ENCODE measurements at places on chromosomes 12 and 14.

DNA sequence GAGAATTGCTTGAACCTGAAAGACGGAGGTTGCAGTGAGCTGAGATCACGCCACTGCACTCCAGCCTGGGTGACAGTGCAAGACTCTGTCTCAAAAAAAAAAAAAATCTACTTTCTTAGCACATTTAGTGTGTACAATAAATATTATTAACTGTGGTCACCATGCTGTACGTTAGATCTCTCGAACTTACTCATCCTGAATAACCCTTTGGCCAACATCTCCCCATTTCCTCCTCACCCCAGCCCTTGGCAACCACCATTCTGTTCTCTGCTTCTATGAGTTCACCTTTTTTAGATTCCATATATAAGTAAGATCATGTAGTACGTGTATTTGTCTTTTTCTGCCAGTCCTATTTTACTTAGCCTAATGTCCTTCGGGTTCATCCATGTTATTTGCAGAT is 13.4 kb downstream of the FUT8 start:
- DNase-seq, result peak; percentile 42

GRCh38 chr12:75831402-75831801 is 200.2 kb downstream of the PHLDA1 start:
- DNase-seq, result no peak

GRCh38 chr12:1907652-1908611 is 10.5 kb downstream of the CACNA2D4 start:
- DNase-seq, result peak; percentile 15

GRCh38 chr12:56947633-56948456 is 9.6 kb downstream of the RDH16 start:
- peak; percentile 7 for DNase-seq

GRCh38 chr14:24074625-24075484 is 3.5 kb downstream of the CPNE6 start:
- DNase-seq, result no peak

- DNase-seq, result peak; percentile 55
Observed at GRCh38 chr12:58593557-58594304, 326.6 kb downstream of the LRIG3 start.

GRCh38 chr12:56243731-56244181 is 13.9 kb downstream of the SLC39A5 start:
- DNase-seq, result no peak

DNA sequence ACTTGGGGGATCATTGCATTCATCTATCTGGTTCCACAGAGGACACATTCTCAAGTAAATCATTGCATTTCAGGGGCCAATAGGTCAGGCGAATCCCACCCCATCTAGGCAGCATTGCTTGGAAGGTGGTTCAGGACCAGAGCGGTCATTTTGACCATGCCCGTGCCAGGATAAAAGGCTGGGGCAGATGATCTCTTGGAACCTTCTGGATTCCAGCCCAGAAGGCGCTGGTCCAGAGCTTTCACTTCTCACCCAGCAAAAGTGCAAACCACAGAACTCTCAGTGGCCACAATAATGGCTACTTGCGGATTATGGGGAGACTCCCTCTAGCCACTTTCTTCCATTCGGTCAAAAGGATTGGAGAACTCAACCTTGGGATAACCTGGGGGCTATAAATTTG is 595 bp upstream of the KRT85 start:
- no peak for DNase-seq

- DNase-seq, result no peak
Observed at GRCh38 chr12:128266541-128267130, 334 bp upstream of the TMEM132C start.

GRCh38 chr12:103673487-103673886 is 86.4 kb downstream of the STAB2 start:
- no peak for DNase-seq

DNA sequence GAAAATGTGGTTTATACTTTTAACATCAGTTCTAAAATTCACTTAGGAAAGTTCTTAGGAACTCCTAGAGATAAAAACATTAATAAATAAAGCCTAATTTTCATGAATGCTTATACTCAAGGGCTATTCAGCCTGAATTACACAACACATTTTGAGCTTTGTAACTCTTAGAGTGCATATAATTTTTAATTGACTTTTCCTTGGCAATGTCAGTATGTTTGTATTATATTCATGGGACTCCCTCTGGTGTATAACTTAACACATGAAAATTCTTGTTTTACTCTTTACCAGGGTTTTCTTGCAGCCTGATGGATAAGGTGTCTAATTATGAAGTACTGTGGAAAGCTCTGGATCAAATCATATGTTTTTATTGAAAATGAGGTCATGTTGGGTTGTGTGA is 150.6 kb upstream of the HMGA2 start:
- DNase-seq, result peak; percentile 58

DNA sequence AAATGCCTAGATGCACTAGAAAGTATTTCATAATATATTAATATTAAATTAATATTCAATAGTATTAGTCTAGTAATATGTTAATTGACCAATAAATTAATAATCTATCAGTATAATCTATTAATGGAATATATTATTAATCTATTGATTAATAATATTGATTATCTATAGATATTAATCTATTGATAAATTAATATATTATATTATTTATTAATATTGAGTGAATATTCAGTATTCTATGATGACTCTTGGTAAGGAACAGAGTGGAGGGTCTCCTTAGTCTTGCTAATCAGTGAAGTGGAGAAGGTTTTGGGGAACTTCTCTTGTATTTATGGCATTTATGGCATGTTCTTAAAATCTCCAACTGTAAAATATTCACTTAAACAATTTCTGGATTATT is 679.3 kb upstream of the FLRT2 start:
- DNase-seq, result no peak

DNA sequence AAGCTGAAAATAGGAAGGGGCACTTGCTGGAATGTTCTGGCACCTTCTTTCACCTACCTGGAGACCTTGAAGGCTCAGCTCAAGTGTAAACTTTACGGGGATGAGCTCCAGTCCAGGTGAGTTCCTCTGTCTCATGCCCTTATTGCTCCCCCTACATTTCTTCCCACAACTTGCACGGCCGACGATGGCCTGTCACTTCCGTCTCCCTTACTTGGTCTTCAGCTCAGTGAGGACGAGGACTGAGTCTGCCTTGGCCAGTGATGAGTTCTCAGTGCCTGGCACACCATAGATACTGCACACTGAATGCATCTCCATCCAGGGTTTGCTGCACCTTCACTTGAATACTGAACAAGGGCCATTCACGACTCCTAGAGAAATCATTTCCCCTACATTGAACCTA is 21.4 kb downstream of the ADGRD1 start:
- DNase-seq, result no peak

DNA sequence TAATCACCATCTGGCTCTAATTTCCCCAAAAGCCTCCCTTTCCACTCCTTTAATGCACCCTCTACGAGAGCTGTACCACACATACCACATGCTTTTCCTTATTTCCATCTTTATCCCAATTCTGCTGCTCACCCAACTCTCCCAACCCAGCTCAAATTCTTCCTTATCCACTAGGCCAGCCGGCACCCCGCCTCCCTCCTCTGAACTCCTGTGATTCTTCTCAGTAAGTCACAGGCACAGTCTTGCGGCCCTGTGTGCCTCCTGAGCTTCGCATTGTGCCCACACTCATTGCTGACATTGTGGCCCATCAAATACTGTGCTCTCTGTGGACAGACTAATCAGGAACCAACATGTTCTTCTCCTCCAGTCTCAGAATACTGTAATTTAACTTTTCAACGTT is 45.4 kb downstream of the APPL2 start:
- no peak for DNase-seq

DNA sequence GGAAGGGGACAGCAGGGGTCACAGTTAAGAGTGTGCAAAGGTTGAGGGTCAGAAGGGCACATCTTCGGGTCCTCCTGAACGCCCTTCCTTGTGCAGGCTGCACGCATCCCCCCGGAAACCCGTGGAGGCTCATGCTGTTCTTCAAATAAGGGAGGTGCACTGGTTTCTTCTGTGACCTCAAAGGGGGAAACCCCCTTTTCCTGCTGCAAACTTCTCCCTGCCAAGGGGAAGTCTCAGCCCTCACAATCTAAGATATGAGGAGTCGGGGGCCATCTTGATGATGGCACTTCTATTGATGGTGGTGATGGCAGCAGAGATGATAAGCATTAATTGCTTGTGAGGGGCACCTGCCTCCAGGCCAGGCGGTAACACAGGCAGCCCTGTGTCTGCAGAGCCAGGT is 40.0 kb downstream of the ISCA2 start:
- DNase-seq, result no peak

- peak; percentile 45 for DNase-seq
Observed at GRCh38 chr12:43835656-43836474, at the start of gene TMEM117. TMEM117 (plus strand) TSS chr12:43836081.

DNA sequence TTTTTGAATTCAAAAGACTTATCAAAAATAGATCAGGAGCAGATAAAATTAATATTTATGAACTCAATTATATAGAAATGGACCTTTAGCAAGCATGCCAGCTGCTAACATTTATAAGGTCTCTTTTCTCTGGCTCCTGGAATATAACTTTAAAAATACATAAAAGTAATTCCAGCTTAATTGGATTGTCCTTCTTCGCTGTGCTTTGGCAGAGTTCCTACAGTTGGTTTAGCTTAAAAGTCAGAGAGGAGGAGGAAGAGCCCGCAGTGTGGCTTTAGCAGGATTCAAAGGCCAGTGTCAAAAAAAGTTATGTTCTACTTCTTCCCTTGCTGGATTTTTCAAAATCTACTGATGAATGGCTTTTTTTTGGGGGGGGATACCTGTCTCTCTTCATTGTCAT is 1484.9 kb upstream of the TMEM132C start:
- no peak for DNase-seq

DNA sequence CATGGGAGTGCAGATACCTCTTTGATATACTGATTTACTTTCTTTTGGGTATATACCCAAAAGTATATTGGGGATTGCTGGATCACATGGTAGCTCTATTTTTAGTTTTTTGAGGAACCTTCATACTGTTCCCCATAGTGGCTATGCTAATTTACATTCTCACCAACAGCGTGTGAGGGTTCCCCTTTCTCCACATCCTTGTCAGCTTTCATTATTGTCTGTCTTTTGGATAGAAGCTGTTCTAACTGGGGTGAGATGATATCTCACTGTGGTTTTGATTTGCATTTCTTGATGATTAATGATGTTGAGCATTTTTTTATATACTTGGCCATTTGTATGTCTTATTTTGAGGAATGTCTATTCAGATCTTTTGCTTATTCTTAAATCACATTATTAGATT is 44.1 kb upstream of the JDP2 start:
- DNase-seq, result no peak

DNA sequence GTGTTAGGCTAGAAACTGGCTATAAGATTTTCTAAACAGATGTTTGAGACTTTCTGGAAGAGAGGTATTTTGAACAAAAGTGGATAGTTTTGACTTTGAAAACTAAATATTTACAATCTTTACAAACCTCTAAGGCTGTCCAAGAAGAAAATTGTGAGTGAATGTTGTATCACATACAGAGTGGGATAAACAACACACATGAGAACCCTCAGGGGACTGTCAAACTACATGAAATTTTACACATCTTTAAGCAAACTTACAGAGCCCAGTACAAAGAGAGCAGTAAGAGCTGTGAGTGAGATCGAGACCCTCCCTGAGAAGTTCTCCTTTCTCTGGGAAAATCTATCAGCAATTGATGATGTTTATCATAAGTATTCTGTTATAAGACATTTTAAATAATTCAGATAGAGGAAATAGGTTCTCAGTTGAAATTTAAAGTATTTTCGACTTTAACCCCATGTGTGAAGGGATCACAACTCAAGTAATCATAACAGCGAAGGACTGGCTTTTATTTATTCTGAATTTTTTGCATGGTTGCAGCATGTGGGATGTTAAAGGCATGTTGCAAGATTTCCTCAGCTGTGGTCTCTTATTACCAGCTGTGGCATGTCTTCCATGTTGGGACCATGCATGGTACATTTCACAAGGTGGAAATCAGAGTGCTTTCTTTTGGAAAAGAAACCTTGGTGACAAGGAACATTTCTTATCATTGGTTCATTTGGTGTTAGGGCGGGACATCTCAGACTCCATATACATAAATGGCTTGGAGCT is 264.0 kb upstream of the PRICKLE1 start:
- no peak for DNase-seq

DNA sequence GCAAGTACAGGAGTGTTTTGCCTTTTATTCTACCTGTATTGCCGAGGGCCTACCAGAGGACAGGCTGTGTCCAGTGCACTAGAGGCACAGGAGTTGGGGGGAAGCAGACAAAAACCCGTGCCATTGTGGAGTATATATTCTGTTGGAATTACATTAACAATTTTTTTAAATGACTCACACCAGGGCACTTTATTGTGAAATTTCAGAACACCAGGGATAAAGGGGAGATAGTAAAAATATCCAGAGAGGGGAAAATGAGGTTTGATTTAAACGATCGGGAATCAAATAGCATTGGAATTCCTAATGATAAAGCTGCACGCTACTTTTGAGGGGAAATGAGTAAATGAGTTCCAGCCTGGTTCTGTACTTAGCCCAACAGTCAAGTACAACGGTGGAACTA is 123.2 kb downstream of the PELI2 start:
- no peak for DNase-seq

GRCh38 chr14:96252323-96252998 is 3.5 kb upstream of the BDKRB1 start:
- no peak for DNase-seq

GRCh38 chr12:26514364-26514763 is 318.6 kb downstream of the ITPR2 start:
- peak; percentile 5 for DNase-seq

- DNase-seq, result no peak
Observed at GRCh38 chr12:57027011-57027804, 10.9 kb upstream of the TAC3 start.

DNA sequence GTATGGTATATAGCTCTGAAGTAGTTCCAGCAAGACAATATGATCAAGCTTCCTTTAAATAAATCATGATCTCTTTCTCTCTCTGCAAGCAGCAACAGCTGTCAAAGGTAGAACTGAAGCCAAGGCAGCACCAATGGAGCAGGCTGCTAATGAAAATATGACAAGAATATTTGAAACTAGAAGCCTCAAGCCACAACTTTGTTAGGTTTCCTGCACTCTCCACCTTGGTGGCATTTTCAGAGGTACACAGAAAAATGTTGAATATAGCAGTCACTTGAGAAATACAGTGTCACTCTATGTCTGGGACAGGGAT is 43.8 kb upstream of the PSMA6 start:
- DNase-seq, result no peak

DNA sequence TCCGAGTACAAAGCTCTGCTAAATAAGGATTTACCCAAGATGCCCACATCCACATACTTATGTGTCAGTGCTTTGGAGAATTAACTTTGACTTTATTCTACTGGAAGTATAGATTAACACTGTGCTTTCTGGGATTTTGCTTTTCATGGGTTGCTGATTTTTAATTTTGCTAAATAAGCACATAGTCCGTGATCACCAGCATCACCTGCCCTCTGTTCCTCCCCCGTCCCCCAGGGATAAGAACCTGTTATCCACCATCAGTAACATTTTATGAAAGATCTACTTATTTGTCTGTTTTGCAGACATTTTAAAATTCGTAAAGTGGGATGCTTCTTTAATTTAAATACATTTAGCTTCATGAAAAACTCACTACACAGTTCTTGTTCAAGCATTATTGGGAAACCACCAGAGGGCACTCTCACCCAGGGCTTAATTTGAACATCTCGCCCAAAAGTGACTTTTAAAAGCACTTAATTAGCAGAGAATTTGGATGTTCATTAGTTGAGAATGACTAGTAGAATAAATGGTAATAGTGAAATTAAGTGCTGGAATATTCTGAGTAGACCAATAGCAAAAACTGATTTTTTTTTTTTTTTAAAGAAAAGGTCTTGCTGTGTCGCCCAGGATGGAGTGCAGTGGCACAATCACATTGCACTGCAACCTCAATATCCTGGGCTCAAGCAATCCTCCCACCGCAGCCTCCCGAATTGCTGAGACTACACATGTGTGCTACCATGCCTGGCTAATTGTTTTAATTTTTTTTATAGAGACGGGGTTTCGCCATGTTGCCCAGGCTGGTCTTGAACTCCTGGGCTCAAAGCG is 35.7 kb downstream of the MRPL42 start:
- peak; percentile 55 for DNase-seq

All from fibroblast of mammary gland (primary cell).